ENCODE measurements at places on chromosomes 7 and 10. TPM values are rescaled to one million over a fixed set of nuclear protein-coding genes. Genes with fewer than 3 reads are reported as not detected.

DNA sequence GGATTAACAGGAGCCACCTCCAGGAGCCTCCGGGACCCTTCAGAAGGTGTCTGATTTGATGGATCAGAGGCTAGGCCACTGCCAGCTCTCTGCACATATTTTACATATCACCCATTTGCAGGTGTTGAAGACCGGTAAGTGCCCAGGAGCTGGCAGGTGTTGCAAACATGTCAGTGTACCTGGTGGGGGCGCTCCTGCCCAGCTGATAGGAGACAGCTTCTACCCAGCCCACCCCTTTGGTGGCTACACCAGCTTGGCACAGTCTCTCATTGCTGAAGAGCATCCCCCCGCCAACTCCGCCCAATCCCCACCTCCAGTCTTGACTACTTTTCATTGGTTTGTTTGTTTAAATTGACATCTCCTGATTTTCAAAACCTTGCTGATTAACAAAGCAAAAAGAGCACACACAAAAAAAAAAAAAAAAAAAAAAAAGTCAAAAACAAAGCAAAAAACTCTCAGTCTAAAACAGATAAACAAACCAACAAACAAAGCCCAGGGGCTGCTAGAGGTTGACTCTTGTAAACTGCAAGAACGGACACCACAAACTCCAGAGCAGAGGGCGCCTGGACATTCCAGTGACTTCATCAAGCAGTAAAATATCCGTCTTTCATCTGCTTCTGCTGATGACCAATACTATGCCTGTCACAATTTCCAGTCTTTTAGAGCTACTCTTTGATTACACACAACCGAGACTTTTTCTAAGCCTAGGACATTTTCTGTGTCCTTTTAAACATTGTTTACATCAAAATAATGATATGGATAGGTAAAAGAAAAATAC, 275.3 kb downstream of the NRG3 start:
- DNase-seq = no peak

GRCh38 chr7:75905785-75906604, 9.0 kb upstream of the POR start:
- DNase-seq = no peak

DNA sequence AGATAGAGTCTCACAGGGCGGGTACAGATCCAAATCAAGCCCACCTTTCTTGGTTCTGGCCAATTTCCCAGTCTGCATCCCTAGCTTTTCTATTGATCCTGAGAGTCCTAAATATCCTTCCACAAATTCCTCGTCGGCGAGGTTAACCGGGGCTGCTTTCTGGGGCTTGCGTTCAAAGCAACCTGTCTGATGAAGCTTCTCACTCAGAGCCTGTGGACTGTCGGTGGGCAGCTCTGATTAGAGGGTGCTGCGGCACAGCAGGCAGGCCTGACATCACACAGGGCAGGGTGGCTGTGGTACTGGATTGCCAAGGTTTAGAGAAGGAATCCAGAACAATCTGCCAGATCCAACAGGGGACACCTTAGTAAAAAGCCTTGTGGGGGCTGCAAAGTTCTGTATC, 338.0 kb upstream of the ZMIZ1 start:
- DNase-seq = no peak

- DNase-seq = no peak
These were observed 13.5 kb downstream of the MYOF start for GRCh38 chr10:93468461-93469213.

SH2D4B gene
- polyA plus RNA-seq = not detected

- DNase-seq = no peak
These were observed 49.4 kb downstream of the GTF2IRD1 start for GRCh38 chr7:74503061-74503460.

DPP6 gene
- not detected for polyA plus RNA-seq

EBLN1 gene
- polyA plus RNA-seq = not detected

NAT16 gene
- not detected for polyA plus RNA-seq

CPED1 gene
- not detected for polyA plus RNA-seq

FAM25C gene
- not detected for polyA plus RNA-seq

DNAH11 gene
- polyA plus RNA-seq = not detected

DNA sequence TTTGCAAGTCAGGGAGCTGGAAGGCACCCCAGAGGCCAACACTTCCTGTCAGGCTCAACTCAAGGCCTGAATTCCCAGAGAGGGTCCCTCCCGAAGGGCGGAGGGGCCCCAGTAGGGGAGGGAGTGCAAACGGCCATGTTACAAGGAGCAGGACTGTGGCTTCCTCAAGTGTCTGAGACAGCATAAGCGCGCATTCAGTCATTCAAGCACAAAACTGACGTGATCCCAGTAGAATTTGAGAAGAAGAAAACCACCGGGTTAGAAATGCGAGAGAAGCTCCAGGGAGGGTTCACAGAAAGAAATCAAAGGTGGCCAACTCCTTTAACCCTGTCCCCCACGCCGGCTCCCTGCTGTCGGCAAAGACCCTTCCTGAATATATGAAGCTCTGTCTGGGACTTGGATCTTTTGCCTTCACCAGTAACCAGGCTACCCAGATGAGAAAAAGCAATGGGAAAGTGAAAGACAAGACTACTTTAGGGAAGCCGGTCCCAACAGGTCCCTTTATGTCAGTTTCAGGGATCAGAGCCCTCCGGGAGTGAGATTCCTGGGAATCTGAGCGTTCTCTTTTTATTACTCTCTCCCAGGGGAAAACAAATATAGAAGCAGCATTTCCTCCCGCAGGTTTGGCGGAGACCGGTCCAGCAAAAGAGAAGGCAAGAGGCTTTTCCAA, 1.3 kb downstream of the AFAP1L2 start:
- no peak for DNase-seq

POLR2J gene
- polyA plus RNA-seq = 122 TPM

GRCh38 chr7:8444468-8444769, 11.0 kb downstream of the NXPH1 start:
- no peak for DNase-seq

TCERG1L gene
- polyA plus RNA-seq = not detected

DNA sequence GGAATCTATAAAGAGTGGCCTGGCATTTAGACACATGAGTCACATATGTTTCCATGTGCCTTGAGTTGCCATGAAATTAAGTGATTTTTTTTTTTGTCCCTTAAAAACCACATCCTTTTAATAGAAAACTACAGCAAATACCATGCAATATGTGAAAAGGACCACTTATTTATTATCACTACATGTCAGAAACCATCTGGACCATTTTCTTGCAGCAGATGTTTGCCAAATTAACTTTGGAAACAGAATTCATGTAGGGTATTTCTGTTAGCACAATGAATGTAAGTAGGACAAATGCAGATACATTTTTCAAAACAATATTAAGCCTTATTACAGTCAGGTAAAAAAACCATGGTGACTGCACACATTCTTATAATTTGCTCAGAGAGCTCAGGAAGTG, 230.6 kb downstream of the REEP3 start:
- DNase-seq = no peak
